ENCODE measurements at places on chromosomes 4 and X.

DNA sequence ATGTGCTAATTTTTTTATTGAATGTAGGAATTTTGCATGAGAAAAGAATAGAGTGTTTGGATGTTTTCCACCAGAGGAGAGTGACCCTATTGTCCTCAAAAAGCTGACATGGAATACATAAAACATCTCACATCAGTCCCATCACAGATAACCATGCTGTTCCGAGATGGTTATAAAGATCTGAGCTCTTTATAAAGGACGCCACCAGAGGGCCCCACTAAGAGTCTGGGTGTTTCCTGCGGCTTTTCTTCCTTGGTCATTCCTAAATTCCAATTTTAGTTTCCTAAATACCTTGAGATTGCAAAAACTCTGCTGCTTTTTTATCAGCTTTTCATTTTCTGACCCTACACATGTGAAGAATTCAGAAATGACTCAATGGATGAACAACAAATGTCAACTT, 504.5 kb upstream of the FRG1 start:
- DNase-seq, result no peak

DNA sequence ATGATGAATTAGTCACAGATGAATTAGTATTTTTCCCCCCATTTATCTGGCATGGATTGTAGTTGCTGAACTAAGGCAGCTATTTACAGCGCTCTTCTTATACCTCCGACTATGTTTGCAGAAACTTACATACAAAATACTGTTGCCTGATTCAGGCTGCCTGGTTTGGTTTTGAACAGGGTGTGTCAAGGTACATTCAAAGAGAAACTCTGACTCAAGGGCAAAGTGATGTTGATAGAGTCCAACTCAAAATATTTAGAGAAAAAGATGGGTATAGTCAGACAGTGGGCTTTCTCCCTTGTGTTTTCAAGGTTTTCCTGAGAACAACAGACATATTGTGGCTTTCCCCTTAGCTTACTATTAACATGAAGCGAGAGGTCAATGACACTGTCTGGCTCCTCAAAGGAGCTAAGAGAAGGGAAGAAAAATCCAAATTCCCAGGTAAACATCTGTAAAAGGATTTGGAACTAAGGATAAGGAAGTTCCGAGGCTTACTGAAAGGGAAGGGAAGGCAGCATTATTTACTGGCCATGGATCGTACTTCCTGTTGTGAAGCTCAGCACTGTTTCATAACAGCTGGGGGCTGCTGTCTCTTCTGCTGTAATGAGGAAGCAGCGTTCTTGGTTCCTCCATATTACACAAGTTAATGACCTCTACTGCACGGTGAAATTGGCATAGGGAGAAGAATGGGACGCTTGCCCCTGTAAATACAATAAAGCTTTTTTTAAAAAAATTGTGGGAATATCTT, 30.9 kb downstream of the FAM9C start:
- DNase-seq, result no peak

DNA sequence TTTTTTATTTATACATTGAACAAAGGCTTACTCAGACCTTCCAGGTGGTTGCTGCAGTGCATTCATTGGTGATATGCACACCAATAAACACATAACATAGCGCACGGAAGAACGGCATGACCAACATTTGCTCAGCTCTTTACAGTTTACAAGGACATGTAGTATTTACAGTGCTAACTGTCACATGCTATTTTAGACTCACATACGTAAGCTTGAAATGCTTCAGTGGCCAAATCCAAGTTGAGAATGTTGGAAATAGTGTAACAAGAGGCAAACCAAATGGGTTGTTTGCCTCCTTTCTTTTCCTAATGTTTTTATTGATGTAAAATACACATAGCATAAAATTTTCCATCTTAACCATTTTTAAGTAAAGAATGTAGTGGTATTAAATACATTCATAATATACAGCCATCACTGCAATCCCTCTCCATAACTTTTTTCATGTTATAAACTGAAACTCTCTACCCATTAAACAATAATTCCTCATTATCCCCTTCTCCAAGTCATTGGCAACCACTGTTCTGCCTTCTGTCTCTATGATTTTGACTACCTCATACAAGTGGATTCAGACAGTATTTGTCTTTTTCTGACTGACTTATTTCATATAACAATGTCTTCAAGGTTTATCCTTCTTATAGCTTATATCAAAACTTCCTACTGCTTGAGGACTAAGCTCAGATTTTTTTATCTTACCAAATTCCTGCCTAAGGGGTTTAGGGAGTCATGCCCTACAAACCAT, 1722.9 kb upstream of the AGA start:
- DNase-seq, result no peak

- no peak for DNase-seq
These were observed 76.7 kb downstream of the IRF2 start for GRCh38 chr4:184397516-184398163.

DNA sequence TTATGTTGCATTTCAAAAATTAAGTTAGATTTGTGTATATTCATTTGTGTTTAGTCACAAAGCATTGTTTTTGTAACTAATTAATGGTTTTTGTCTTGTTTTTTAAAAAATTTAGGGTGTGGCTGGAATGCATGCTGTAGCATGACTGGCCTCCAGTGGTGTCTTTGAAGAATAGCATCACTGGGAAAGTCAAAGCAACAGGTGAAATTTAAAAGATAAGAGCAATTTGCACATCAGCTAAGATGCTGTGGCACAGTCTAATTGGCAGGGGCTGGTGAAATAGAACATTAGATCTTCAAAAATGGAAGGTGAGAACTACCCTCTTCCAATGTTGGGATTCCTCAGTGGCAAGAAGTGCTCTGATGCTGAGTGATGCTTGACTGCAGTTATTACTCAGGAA, 45.3 kb downstream of the ANK2 start:
- DNase-seq, result peak; percentile 17

DNA sequence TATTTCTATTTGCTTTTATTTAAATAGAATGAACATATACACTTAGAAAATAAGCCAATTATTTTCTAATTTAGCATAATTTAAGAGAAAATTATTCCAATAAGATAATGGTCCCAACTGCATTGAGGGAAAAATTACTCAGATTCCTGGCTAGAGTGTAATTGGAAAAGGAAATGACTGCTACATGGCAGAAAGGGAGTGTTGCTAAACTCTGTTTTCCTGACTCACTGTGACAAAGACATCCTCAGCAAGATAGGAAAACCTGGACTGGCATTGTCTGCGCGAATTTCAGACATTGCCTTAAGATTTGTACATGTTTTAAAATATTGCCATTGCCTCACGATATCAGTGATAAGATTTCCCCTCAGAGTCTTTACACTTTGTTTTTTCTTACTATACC, 8.2 kb downstream of the TNIP3 start:
- no peak for DNase-seq

GRCh38 chr4:76535603-76536372, 100.8 kb downstream of the SHROOM3 start:
- DNase-seq, result no peak

GRCh38 chr4:33054161-33054560, 2334.0 kb downstream of the PCDH7 start:
- no peak for DNase-seq

- no peak for DNase-seq
These were observed 496.9 kb downstream of the TMA16 start for GRCh38 chr4:163991298-163991865.

GRCh38 chr4:150323406-150324325, 245.4 kb downstream of the DCLK2 start:
- DNase-seq, result no peak

DNA sequence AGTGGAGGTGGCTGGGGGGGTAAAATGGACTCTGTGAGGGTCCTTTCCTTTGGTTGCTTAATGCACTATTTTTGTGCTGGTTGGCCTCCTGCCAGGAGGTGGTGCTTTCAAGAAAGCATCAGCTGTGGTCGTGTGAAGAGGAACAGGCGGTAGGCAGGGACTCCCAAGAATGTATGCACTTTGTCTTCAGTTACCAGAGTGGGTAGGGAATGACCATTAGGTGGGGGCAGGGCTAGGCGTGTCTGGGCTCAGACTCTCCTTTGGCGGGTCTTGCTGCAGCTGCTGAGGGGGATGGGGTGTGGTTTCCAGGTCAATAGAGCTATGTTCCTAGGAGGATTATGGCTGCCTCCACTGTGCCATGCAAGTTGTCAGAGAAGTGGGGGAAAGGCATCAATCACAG, 509.0 kb downstream of the PCDH19 start:
- DNase-seq, result no peak

GRCh38 chr4:55510685-55511084, 36.0 kb downstream of the CLOCK start:
- DNase-seq, result no peak

- DNase-seq, result no peak
These were observed 166.4 kb upstream of the NPY2R start for GRCh38 chr4:155042014-155042413.

DNA sequence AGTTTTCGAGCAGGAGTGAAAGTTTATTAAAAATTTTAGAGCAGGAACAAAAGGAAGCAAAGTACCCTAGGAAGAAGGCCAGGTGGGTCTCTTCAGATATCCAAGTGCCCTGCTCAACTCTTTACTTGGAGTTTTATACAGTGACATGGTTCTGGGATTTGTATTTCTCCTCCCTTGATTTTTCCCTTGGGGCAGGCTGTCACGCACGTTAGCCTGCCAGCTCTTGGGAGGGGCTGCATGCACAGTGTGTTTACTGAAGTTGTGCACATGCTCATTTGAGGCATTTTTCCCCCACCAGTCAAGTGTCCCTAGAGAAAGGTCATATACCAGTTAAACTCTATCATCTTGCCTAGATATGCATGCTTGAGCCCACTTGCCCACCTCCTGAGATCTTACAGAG, 102.5 kb upstream of the GABRA2 start:
- DNase-seq, result no peak

GRCh38 chr4:113256946-113257345, 207.5 kb downstream of the ANK2 start:
- DNase-seq, result no peak

GRCh38 chrX:52082578-52082977, 13.6 kb upstream of the MAGED4B start:
- no peak for DNase-seq

DNA sequence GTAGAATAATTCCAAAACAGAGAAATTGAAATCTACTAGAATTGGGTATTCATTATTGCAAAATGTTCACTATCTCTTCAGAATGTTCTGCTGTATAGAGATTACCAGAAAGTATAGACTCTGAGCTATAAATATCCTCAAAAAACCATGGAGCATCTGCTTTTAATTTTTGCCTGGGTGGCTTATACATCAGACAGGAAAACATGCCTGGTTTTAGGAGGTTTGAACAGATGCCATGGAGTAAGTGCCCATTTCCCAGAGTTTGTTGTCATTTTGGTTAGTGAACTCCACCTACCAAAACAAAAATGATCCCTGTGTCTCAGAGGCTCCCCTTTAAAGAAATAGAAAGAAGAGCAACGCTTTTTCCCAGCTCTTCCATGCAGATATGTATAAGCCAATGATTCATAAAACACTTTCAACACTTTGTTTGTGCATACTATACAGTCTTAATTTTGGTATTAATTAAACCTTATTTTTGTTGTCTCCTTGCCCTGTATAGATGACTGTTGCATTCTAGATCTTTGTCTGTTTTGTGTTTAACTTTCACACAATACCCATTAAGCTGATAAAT, 68.7 kb downstream of the MEPE start:
- DNase-seq, result no peak

- no peak for DNase-seq
These were observed 192.2 kb downstream of the APBB2 start for GRCh38 chr4:41022116-41022515.

DNA sequence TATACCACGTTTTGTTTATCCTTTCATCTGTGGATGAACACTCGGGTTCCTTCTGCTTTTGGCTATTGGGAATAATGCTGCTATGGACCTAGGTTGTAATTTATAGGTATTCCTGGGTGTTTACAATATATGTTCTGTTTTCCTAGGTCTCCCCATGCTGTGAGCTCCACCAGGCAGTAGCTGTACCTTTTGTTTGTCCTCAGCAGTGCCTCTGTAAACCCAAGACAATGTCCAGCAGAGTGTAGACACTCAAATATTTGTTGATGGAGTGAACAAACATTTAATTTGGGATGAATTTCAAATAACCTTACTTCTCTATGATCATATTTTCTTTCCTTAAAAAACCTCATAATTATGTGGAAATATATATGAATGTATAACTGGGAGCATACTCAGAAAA, 259.5 kb upstream of the BOD1L1 start:
- DNase-seq, result no peak

- DNase-seq, result no peak
These were observed 58.0 kb upstream of the UNC5C start for GRCh38 chr4:95606739-95607138.

DNA sequence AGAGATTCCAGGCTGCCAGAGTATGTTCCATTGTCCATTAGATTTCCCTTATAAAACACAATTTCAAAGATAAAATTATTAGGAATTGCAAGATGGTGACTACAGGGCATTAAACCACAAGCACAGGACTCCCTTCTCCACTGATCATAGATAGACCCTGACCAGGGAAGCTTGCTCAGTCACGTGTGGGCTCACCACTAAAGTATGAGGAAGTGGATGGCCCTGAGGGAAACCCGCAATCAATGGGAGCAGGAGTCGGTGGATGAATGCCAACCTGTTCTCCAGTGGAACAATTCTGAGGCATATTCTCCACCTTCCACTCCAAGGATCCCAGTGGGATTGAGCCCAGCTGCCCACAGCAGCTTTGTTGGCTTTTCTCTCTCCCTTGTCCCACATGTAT, 515.7 kb downstream of the BCOR start:
- DNase-seq, result no peak

DNA sequence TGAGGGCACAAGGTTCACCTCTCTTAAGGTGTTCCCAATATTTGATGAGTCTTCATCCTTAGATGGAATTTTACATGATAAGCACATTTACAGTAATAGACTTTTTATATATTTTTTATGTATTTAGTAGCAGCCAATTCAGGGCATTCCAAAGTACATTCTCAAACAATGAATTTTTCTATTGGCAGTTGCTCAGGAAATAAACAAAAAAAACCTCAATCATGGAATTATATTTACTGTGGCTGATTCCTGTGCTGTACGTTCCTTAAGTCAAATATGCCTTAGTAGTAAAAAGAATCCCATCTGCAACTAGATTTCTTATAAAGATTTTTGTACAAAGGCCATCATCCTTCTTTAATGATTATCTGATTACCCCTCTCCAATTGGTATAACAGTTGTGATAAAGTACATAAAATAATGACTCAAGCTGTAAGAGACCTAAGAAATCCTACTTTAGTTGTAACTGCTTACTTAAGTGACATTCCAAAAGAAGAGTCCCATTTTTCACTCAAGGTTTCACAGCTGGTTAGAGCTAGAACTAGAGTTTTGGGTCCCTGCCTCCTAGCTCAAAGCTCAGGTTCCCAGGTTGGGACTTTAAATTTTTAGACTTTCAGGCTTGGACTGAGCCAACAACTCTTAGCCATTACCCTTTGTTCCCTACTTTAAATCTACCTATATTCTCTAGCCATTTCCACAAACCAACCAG, 152.7 kb downstream of the FHIP1A start:
- DNase-seq, result no peak

GRCh38 chr4:58502839-58503238, 1392.7 kb upstream of the IGFBP7 start:
- DNase-seq, result no peak

- DNase-seq, result no peak
These were observed 201.8 kb downstream of the SOWAHB start for GRCh38 chr4:76696109-76696508.

- DNase-seq, result peak; percentile 81
These were observed 546.9 kb downstream of the BCOR start for GRCh38 chrX:39550795-39551361.

All from erythroblast (primary cell).